ENCODE measurements at places on chromosomes 6 and 20.

DNA sequence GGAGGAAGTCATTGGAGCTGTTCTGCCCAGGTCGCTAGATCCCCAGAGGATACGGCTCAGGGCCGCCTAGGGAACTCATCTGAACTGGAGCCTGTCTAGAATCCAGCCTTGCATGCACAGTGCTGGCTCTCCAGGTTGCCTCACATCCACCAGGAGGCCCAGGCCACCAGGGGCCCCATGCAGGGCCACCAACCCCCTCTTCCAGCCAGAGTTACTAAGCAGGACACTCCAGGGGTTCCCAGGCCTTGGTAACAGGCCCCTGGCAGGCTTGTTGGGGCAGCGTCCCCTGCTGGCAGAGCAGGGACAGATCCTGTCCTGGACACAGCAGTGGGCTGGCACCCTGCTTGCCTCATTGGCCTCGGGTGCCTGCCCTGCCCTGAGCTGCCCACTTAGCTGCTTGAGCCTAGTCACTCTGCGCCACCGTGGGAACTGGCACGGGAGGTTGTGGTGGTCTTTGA lies 35.3 kb downstream of the EFCAB8 start:
- DNase-seq = peak; percentile 22

DNA sequence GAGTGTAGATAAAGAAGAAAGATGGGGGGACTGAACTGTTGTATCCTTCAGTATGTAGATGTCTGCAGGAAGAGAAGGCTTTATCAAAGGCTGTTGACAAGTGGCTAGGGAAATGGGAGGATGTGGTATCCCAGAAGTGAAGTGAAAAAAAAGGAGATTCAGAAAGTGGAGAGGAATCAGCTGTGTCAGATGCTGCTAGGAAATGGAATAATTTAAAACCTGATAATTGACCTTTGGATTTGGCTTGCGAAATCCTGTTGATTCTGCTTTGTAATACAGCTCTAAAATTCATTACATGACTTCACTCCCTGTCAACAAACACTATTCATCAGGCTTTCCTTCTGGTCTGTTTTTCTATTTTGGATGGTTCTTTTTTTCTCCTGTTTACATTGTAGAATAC lies 41.7 kb downstream of the PHF3 start:
- peak; percentile 36 for DNase-seq

GRCh38 chr20:53676987-53677386 lies 83.3 kb upstream of the ZNF217 start:
- DNase-seq = no peak

- DNase-seq = peak; percentile 72
Measured at GRCh38 chr6:25942561-25943147, 12.2 kb upstream of the SLC17A2 start.

GRCh38 chr20:9389346-9389745 lies 125.0 kb upstream of the LAMP5 start:
- DNase-seq = no peak

DNA sequence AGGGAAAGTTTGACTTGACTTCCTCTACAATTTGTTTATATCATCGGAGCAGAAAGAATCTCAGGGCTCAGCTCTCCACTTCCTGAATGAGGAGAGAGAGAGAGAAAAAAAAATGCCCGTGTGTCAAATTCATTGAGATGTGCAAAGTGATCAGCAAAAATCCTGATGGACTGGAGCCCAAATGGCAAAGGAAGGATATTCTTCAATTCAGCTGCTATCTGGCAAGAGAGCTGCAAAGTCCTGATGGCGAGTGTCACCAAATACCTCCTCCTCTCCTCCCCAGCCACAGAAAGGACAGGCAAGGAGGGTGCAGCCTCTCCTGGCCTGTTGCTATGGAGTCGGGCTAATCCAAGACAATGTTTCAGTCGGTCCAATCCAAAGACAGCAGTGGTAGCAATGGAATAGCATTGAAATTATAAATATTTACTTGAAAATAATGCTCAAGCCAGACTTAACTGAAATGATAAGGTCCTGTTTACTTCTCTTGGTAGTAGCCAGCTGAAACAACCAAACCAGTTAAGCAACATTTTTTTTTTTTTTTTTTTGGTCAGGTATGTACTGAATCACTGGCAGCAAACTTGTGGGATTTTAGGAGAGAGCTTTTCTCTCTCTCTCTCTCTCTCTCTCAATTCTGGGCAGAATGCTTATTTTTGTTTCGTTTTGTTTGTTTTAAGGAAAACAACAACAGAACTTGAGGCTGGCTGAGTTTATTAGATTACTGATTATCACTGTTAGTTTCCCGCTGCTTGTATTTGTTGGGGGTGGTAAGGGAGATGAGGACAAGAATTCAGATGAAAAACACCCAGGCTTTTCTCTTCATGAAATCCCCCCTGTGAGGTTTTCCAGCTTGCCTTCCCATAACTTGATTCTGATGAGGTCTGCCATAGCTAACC lies 204.2 kb downstream of the BCAS1 start:
- DNase-seq = peak; percentile 50

DNA sequence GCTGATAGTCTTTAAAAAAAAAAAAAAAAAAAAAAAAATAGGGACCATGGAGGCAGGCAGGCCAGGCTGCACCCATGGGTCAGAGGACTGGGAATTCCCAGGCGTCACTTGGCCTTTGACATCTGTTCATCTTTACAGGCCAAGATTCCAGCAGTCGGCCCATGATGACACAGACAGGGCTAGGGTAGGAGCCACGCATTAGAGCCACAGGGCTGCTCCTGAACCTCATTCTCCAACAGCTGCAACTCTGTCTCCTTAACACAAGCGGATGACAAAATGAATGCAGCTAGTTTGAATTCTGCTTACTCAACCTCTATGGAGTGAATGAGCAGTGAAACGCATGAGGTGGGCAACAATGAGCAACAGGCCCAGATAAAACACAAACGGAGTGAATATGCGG lies 126.4 kb downstream of the LY86 start:
- no peak for DNase-seq

DNA sequence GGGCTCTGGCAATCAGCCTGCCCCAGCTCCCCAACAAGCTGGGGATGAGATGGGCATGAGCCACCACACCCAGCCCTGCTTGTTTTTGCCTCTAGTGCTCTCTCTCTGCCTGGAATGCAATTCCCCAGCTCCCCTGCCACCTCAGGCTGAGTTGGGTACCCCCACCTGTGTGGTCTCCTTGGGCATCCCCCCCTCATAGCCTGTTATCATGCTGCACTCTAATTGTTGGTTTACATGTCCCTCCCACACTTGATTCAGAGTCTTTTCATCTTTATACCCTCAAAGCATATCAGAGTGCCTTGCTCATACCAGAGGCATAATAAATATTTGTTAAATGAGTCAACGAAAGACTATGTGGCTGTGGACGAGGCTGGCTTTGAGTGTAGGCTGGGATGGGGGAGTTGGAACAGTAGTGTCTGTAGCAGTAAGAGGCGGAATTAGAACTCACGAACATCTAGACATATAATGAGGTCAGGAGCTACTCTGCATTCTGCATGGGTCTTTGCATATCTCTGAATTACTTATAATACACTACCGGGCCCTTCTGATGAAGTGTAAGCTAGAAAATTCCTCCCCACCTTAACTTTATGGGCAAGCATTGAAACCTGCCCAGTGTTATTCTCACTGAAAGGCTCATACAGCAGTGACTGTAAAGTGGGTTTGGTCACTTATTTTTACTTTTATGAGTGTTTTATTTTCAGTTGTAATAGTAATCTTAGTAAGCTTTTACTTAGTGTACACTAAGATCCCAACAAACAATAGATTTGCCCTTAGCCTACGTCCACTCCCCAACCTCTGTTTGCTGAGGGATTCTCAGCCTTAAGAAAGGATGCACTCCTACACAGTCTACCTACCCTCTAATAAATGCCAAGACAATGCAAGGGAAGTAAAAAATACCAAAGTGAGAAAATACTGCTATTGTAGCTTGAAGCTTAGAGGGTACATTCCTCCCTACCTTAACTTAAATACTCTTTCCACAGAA lies 58.7 kb downstream of the EDN1 start:
- peak; percentile 85 for DNase-seq

DNA sequence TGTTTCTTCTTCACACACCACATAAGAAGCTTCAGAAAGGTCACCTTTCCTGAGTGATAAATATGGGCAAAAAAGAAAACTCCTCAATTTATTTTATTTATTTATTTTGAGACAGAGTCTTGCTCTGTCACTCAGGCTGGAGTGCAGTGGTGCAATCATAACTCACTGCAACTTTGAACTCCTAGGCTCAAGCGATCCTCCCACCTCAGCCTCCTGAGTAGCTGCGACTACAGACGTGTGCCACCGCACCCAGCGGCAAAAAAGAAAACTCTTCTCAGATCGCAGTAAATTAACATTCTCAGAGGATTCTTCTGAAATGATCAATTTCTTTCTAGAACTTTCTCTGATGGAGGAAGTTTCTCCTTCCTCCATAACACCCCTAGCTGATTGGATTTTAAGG lies 111.2 kb downstream of the TRERF1 start:
- DNase-seq = no peak

DNA sequence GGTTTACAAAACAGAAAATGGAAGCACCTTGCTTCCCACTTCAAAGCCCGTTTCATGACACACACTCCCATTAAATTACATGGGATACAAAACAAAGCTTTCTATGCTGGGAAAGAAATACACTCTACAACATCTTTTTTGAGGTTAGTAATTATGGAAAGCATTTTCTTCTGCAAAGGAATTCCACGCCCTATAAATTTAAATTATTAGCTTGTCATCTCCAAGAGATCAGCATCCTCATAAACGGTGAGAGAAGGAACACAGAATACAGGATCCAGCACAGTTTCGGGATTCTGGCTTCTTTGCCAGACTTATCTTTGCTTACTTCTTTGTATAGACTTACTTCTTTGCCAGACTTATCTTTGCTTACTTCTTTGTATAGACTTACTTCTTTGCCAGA lies 1.3 kb upstream of the SMPDL3A start:
- DNase-seq = no peak

- DNase-seq = no peak
Measured at GRCh38 chr20:39799366-39799965, 837.3 kb downstream of the DHX35 start.

DNA sequence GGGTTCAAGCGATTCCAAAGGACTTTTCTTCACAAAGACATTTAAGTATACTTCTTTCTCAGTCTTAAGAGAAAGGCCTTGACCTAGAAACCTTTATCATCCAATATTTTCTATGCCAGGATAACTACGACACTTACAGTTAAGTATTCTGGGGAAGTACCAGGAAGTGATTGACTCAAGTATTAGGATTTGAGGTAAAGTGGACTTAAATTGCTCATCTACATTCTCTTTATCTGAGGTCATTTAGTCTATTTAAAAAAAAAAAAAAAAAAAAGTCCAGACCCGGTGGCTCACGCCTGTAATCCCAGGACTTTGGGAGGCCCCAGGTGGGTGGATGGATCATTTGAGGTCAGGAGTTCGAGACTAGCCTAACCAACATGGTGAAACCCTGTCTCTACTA lies 114.7 kb downstream of the ZFAND3 start:
- DNase-seq = no peak

DNA sequence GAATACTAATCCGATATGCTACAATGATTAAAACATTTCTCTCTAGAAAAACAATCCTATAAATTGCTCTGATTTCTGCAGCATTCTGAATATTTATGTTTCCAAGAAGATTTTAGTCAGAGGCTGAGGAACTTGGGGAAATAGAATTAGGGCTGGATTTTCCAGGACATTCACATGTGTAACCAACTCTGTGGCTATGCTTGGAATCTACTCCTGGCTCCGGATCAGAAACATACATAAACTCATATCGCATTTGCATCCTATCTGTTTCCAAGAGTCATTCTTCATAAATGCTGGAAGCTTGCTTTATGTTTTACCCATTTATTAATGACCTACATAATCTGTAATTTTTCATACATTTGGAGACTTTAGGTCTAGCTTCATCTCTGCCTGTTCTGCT lies 459.9 kb upstream of the MARCKS start:
- no peak for DNase-seq

GRCh38 chr6:15257357-15258132 lies 11.7 kb downstream of the JARID2 start:
- DNase-seq = no peak

DNA sequence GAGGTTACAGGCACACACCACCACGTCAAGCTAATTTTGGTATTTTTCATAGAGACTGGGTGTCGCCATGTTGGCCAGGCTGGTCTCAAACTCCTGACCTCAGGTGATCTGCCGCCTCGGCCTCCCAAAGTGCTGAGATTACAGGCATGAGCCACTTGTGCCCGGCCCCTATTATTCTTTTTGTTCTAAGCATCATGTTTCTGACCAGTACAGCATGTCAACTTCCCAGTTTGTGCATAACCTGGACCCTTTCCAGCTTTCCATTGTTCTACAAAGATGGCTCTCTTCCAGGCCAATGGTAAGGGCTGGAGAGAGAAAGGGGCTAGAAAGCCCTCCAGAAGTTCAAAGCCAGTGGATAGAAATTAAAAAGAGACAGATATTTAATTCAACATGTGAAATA lies 91.3 kb upstream of the TNFAIP3 start:
- no peak for DNase-seq

GRCh38 chr6:41917528-41917927 lies 3.4 kb downstream of the MED20 start:
- DNase-seq = peak; percentile 85

DNA sequence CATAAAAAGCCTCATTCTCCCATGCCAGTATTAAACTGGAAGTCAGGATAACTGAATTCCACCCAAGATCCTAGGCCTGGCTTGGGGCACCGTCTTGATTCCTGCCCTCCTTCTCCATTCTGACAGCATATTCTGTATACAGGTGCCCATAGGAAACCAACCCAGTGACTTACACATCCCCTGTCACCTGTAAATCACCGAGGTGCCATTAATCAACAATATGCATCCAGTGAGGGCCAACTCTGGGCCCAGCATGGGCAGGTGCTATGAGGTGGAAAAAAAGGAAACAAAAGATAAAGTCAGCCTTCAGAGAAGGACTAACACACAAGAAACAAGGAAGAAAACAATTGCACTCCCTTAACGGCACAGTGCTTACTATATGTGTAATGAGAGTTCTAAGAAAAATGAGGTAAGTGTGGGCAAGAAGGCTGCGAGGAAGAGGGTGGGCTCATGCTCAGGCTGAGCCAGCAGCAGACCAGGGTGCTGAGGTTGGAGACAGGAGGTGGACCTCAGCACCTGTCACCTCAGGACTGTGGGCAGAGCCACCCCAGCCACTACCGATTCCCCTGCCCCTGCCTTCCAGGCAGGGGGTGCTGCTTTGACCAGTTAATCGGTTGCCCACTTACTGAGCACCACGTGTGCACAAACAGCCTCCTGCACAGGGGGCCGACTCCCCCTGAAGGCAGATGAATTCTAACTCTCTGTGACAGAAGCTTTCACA lies 105.9 kb downstream of the TRERF1 start:
- DNase-seq = no peak

GRCh38 chr6:22766979-22767378 lies 197.6 kb downstream of the HDGFL1 start:
- DNase-seq = peak; percentile 53

GRCh38 chr6:74181471-74181870 lies 485.5 kb downstream of the CD109 start:
- DNase-seq = no peak
